Vagina (tissue), 2 donors: ENCODE measurements at places on chromosomes 2 and 18. TPM values are rescaled to one million over a fixed set of nuclear protein-coding genes. Genes with fewer than 3 reads are reported as not detected.

CYP26B1 gene
- 6.9 TPM for total RNA-seq

MC5R gene
- total RNA-seq = 0.74 TPM

COPS8 gene
- total RNA-seq = 46.9 TPM

TPGS2 gene
- 171 TPM for total RNA-seq

DNA sequence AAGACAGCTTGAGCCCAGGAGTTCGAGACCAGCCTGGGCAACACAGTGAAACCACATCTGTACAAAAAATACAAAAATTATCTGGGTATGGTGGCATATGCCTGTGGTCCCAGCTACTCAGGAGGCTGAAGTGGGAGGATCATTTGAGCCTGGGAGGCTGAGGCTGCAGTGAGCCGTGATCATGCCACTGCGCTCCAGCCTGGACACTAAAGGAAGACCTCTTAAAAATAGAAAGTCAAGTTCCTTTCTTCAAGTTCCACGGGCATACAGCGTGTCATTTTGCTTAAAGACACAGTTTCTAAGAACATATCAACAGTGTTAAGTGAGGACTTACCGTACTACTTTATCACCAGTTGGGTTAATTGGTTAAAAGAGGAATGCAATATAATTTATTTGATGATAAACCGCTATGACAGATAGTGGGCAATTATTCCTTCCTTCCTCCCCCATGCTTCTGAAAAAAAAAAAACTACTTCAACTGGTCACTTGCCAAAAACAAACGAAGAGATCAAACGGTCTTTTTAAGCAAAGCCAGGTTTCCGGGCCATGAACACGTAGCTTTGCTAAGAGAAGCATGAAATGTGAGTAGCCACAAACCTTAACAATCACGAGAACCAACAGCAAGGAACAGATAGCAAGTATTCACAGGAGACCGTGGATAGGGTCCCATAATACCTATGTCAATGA, 21.4 kb downstream of the AP1S3 start:
- no peak for DNase-seq
- no peaks in the 10 kb centered on the region for H3K4me1 ChIP-seq
- H3K4me3 ChIP-seq = no peak overlapping the region
- H3K27me3 ChIP-seq = no peaks in the 10 kb centered on the region
- no peaks in the 10 kb centered on the region for H3K36me3 ChIP-seq

GRCh38 chr18:36638224-36638623, 190.6 kb downstream of the TPGS2 start:
- H3K27me3 ChIP-seq = no peaks in the 10 kb centered on the region
- peaks cover 11% of the 10 kb centered on the region for H3K4me1 ChIP-seq
- no peaks in the 10 kb centered on the region for H3K36me3 ChIP-seq
- no peak overlapping the region for H3K4me3 ChIP-seq
- DNase-seq = no peak

DNA sequence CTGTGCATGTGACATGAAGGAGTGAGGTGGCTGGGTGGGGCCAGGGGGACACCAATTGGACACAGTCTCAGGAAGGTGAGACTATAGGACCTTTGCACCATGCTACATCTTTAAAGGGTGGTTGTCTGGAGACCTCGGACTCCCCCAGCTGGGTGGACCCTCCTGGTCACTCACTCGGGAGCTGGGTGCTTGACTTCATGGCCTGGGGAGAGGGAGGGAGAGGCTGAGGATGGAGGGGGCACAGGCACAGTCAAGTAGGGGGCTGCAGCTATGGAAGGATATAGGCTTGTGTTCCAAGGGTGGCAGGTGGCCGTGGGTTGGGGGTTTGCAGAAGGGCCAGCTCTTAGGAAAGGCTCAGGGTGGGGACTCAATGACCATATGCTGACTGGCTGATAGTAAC, 7.1 kb upstream of the CELF4 start:
- no peak overlapping the region for H3K27ac ChIP-seq
- H3K36me3 ChIP-seq = no peaks in the 10 kb centered on the region
- no peak overlapping the region for H3K4me3 ChIP-seq
- peaks cover 7% of the 10 kb centered on the region for H3K27me3 ChIP-seq
- H3K4me1 ChIP-seq = peaks cover 1% of the 10 kb centered on the region
- DNase-seq = peak; percentile 67

DNA sequence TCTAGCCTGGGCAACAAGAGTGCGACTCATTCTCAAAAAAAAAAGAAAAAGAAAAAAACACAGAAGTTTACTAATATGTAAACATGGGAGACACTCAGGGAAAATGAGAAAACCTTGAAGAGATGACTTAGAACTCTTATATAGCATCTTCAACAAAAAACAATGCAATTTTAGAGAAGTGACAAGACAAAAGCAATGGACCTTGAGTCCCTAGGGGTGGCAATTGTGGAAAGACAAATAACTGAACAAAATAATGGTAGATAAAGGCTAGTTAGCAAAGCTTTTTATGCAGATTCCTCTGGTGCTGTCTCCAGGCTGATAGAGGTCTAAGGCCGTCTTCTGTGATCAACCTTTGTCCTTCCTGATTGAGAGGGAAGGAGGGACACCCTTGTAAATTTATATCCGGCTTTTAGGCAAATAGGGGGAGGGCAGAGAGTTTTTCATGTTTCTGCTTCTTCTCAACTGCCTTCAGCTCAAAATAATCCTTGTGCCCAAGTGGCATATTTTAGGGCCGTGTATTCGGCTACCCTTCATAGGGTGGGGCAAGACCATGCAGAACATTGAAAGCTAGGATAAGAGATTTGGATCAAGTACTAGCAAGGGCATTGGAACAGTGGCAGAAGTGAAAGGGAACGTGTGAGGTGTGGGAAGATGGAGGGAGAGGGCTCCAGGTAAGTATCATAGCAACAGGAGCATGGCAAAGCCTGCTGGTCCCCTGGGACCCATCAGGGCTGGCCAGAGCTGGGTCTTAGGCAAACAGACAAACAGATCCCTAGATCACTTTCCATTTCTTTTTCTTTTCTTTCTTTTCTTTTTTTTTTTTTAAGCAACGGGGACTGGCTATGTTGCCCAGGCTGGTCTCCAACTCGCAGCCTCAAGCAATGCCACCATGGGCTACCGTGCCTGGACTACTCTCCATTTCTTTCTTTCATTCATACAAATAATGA, 116.2 kb upstream of the STPG4 start:
- peaks cover 21% of the 10 kb centered on the region for H3K4me1 ChIP-seq
- DNase-seq = no peak
- no peaks in the 10 kb centered on the region for H3K36me3 ChIP-seq
- H3K4me3 ChIP-seq = no peak overlapping the region
- peak overlapping the region; percentile 2 for H3K27ac ChIP-seq

DNA sequence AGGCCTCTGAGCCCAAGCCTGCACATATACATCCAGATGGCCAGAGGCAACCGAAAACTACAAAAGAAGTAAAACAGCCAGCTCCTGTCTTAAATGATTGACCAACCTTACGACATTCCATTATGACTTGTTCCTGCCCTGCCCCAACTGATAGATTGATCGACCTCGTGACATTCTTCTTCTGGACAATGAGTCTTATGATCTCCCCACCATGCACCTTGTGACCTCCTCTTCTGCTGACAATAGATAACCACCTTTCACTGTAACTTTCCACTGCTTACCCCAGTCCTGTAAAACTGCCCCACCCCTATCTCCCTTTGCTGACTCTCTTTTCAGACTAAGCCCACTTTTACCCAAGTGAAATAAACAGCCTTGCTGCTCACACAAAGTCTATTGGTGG, 670.0 kb upstream of the PKDCC start:
- no peak overlapping the region for H3K27ac ChIP-seq
- H3K27me3 ChIP-seq = no peaks in the 10 kb centered on the region
- no peak overlapping the region for H3K4me3 ChIP-seq
- DNase-seq = no peak
- no peaks in the 10 kb centered on the region for H3K36me3 ChIP-seq

DNA sequence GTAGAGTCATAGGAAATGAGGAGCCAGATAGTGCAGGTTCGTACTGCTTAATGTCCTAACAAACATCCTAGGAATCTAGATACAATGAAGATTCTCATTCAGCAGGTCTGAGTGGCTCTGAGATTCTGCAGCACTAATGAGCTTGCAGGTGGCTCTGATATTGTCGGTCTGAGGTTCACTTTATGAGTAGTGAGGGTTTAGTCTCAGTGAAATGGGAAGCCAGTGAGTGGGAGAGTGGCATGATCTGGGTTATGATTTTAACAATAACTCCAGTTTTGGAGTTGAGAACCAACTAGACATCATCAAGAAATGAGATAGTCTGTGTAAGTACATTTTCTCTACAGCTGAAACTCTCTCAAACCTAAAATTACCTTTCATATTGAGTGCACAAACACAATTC, 166.8 kb upstream of the SP5 start:
- no peak for DNase-seq
- no peaks in the 10 kb centered on the region for H3K27me3 ChIP-seq
- no peak overlapping the region for H3K4me3 ChIP-seq
- no peaks in the 10 kb centered on the region for H3K4me1 ChIP-seq
- no peaks in the 10 kb centered on the region for H3K36me3 ChIP-seq

DNA sequence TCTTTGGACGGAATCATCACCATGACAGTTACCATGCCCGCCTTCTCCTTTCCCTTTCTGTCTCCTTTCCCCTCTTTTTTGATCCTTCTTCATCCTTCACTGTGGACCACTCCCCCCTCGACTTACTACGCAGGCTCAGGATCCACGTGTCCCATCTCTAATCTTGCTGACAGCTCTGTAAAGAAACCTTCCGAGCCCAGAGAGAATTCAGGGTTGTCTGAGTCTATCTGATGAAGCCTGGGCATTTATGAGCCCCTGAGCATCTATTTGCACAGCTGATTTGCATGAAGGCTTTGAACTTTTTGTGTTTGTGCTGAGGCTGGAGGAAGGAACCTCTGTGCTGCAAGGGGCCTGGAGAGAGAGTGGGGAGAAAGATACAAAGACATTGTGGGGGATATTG, 50.7 kb downstream of the CIB4 start:
- DNase-seq = no peak
- no peaks in the 10 kb centered on the region for H3K36me3 ChIP-seq
- H3K27me3 ChIP-seq = no peaks in the 10 kb centered on the region
- H3K27ac ChIP-seq = no peak overlapping the region
- no peaks in the 10 kb centered on the region for H3K4me1 ChIP-seq
- H3K4me3 ChIP-seq = no peak overlapping the region

- no peak overlapping the region for H3K27ac ChIP-seq
- peaks cover 28% of the 10 kb centered on the region for H3K4me1 ChIP-seq
- no peaks in the 10 kb centered on the region for H3K36me3 ChIP-seq
Observed at GRCh38 chr18:9731380-9731779, 23.3 kb downstream of the RAB31 start.

- no peak overlapping the region for H3K4me3 ChIP-seq
- no peaks in the 10 kb centered on the region for H3K27me3 ChIP-seq
- no peak for DNase-seq
- H3K36me3 ChIP-seq = no peaks in the 10 kb centered on the region
- H3K4me1 ChIP-seq = no peaks in the 10 kb centered on the region
Observed at GRCh38 chr2:112074506-112074905, 19.4 kb downstream of the TMEM87B start.

DNA sequence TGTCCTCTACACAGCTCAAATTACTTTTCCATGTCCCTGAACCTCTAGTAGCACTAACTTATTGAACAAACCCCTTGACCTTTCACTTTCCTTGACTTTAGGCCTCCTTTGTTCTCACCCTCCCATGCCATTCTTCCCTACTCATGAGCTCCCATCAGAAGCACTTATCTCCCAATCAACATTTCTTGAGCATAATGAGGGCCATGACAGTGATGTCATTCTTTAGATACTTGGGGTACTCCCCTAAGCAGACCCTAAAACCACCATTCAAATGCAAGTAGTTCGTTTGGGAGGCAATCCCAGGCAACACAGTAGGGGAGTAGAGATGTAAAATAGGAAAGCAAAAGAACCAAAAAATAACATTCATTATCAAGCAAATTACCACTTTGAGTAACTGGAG, 115.9 kb upstream of the ARHGAP28 start:
- no peak for DNase-seq
- H3K27me3 ChIP-seq = no peaks in the 10 kb centered on the region
- H3K27ac ChIP-seq = no peak overlapping the region
- H3K4me1 ChIP-seq = peaks cover 20% of the 10 kb centered on the region
- H3K4me3 ChIP-seq = no peak overlapping the region
- H3K36me3 ChIP-seq = no peaks in the 10 kb centered on the region

GRCh38 chr2:187614756-187615155, 60.5 kb upstream of the TFPI start:
- no peaks in the 10 kb centered on the region for H3K4me1 ChIP-seq
- no peak overlapping the region for H3K27ac ChIP-seq
- no peak overlapping the region for H3K4me3 ChIP-seq
- DNase-seq = no peak
- no peaks in the 10 kb centered on the region for H3K27me3 ChIP-seq

DNA sequence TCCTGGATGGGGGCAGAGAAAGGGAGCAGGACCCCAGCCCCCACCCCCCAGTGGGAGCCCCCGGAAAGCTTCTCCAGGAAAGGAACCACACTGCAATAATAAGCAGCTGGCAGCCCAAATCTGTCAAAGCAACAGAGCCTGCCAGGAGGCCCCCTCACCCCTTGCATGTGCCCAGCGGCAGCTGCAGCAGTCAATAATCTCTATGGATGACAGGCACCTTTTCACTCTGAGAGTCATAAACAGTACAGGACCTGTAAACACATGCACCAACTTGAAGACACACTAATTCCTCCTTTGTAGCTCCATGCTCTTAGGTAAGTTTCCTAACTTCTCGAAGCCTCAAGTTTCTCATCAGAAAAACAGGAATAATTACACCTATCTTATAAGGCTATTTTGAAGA, 26.2 kb upstream of the KDM3A start:
- H3K4me1 ChIP-seq = peaks cover 12% of the 10 kb centered on the region
- no peak for DNase-seq
- H3K4me3 ChIP-seq = no peak overlapping the region
- no peak overlapping the region for H3K27ac ChIP-seq

- peaks cover 9% of the 10 kb centered on the region for H3K4me1 ChIP-seq
- no peaks in the 10 kb centered on the region for H3K27me3 ChIP-seq
- DNase-seq = peak; percentile 96
Observed at GRCh38 chr2:222993920-222994650, 57.9 kb upstream of the KCNE4 start.

- no peaks in the 10 kb centered on the region for H3K36me3 ChIP-seq
- DNase-seq = no peak
- no peaks in the 10 kb centered on the region for H3K4me1 ChIP-seq
- H3K27ac ChIP-seq = no peak overlapping the region
Observed at GRCh38 chr2:60998628-60999545, 18.6 kb upstream of the PEX13 start.

GRCh38 chr2:191625016-191625415, 52.9 kb upstream of the NABP1 start:
- no peak overlapping the region for H3K27ac ChIP-seq
- no peak for DNase-seq
- H3K36me3 ChIP-seq = no peaks in the 10 kb centered on the region
- no peaks in the 10 kb centered on the region for H3K4me1 ChIP-seq

- H3K4me1 ChIP-seq = peaks cover 6% of the 10 kb centered on the region
- DNase-seq = no peak
- H3K36me3 ChIP-seq = no peaks in the 10 kb centered on the region
- H3K27ac ChIP-seq = peak overlapping the region; percentile 1
- no peak overlapping the region for H3K4me3 ChIP-seq
Observed at GRCh38 chr2:177147093-177147694, 65.4 kb upstream of the HNRNPA3 start.
